Ureter (tissue), 1 donor: ENCODE measurements at places on chromosomes 16 and 17. TPM values are rescaled to one million over a fixed set of nuclear protein-coding genes. Genes with fewer than 3 reads are reported as not detected.

Gene MYH13
- total RNA-seq, result not detected

Gene ZNF598
- 46.4 TPM for total RNA-seq

- DNase-seq, result peak; percentile 81
Observed at GRCh38 chr16:2857451-2858244, at the start of gene PRSS22. Gene PRSS22 (minus strand): TSS chr16:2858170. CDS start chr16:2858104, 66 bp downstream.

Gene CDH13
- 5.9 TPM for total RNA-seq

DNA sequence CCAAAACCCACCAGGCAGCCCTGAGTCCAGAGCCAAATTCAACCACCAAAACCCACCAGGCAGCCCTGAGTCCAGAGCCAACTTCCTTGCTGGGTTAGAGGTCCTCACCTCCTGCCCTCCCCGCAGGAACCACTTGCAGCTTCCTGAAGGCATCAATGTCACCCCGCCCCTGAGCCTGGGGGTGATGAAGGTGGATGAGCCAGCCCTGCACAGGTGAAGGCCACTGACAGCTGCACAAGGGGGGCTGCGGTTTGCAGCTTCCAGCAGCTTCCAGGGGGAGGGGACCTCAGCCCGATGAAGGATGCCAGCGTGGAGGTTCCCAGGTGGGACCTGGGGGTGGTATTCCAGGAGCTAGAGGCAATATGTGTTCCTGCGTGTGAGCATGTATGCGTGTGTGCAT is 7.6 kb upstream of the CSNK1D start:
- no peak for DNase-seq

Gene CCR7
- 0.57 TPM for total RNA-seq

GRCh38 chr17:80962356-80963329 is 29.0 kb upstream of the CHMP6 start:
- no peak for DNase-seq

GRCh38 chr16:56108724-56109123 is 82.6 kb upstream of the GNAO1 start:
- no peak for DNase-seq

- DNase-seq, result no peak
Observed at GRCh38 chr17:9285602-9286427, 264.5 kb downstream of the NTN1 start.

DNA sequence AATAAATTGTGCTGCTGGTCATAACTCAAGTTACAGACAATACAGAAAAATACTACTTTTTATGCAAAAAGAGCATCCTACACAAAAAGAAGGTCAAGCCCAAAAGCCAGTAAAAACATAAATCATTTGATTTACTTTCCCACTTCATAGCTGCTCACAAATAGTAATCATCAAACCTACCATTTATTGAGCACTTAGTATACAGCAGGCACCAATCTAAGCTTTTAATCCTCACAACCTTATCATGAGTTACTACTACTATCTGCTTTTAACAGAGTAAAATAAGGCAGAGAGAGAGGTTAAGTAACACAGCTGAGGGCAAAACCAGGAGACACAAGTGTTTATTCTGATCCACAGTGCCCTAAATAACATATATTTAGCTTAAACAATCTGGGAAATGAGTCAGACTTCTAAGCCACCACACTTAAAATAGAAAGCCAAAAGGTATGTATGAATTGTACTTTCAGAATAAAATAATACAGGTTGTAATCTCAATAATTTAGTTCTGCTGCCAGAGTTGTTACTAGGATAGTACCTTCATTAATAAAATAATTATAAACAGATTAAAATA is 1.7 kb upstream of the AARS1 start:
- no peak for DNase-seq

DNA sequence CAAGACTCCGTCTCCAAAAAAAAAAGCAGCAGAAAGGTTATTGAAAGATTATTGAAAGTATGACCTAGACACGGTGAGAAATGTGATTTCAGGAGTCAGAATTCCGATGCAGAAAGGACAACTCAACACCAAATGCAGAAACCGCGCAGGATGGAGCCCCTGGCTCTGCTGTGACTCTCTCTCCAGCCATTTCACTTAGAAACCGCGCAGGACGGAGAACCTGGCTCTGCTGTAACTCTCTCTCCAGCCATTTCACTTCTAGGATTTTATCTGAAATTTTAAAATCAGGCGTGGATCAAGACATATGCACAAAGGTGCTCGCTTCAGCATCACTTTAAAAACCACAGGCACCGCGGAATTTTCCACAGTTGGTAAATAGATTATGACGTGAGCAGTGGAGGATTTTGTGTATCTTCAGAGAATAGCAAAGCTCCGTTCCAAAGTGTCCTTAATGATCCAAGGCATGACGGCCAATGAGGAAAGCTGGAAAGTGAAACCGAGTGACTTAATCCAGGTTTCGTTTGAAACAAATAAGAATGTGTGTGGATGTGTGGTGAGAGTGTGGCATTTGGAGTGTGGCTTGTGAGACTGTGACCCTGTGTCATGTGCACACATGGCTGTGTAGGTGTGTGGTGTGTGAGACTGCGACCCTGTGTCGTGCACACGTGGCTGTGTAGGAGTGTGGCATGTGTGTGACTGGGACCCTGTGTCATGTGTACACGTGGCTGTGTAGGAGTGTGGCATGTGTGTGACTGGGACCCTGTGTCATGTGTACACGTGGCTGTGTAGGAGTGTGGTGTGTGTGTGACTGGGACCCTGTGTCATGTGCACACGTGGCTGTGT is 9.5 kb downstream of the UTS2R start:
- DNase-seq, result no peak

GRCh38 chr17:964876-965275 is 14.7 kb downstream of the NXN start:
- no peak for DNase-seq

Gene DNAAF1
- 1.7 TPM for total RNA-seq

Gene WFDC1
- 63.5 TPM for total RNA-seq

GRCh38 chr17:68760141-68760475 is 158.9 kb upstream of the FAM20A start:
- DNase-seq, result no peak

Gene TNFRSF13B
- total RNA-seq, result 0.83 TPM

- no peak for DNase-seq
Observed at GRCh38 chr16:69040144-69040909, 65.1 kb upstream of the HAS3 start.

Gene TMEM238L
- total RNA-seq, result 12.4 TPM
